ENCODE measurements at places on chromosomes 1 and 21.

DNA sequence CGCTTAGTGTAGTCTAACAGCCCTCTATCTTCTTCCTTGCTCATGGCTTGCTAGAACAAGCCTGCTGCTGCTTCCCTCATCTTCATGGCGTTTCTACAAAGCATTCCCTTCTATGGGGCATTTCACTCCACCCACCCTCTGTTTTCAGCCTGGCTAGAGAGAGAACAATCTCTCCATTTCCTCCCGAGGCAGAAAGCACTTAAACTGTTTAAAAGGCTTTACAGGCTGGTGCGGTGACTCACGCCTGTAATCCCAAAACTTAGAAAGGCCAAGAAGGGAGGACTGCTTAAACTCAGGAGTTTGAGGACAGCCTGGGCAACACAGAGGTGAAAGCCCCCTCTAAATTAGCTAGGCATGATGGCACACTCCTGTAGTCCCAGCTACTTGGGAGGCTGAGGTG is 17.8 kb downstream of the ORC1 start:
- no peak for DNase-seq

DNA sequence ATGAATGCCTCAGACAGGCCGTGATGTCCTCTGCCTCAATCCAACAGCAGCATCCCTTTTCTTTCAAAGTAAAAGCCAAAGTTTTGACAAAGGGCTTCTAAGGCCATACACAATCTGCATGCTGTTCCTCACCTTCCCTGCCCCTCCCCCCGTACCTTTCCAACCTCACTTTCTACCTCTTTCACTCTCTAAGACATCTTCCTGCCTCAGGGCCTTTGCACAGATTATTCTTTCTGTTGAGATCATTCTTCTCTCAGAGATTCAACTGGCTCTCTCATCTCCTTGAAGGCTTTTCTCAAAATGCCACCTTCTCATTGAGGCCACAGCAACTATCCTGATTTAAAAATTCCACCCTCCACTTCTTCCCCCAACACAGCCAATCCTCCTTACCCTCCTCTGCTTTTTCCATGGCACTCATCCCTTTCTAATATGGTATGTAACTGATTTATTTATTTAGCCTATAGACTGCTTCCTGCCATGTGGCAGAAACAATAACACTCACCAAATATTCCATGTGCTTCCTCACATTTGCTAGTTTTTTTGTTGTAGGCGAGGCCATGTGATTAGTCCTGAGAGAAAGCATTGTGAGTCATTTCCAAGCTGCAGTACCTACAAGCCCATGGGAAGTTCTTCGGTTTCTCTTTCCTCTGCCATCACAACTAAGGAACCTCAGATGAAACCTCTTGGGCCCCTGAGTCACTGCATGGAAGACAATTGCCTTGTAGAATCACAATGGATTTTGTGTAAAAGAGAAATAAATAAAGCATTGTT is 58.7 kb upstream of the GADD45A start:
- no peak for DNase-seq

DNA sequence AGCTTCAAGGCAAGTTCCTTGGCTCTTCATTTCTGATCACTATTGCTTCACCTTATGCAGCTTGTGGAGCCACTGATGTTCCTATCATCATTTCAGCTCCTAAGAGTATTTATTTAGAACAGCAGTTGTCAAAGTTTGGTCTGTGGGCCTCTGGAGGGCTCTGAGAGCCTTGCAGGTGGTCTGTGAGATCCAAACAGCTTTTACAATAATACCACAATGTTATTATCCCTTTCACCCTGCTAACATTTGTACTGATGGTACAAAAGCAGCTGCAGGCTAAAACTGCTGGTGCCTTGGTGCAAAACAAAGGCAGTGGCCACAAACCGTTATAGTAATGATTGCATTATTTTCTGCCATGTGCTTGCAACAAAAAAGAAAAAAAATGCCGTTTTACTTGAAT is 33.8 kb downstream of the PATJ start:
- DNase-seq: no peak

GRCh38 chr1:235659186-235659771 is 9.7 kb upstream of the GNG4 start:
- DNase-seq: no peak

DNA sequence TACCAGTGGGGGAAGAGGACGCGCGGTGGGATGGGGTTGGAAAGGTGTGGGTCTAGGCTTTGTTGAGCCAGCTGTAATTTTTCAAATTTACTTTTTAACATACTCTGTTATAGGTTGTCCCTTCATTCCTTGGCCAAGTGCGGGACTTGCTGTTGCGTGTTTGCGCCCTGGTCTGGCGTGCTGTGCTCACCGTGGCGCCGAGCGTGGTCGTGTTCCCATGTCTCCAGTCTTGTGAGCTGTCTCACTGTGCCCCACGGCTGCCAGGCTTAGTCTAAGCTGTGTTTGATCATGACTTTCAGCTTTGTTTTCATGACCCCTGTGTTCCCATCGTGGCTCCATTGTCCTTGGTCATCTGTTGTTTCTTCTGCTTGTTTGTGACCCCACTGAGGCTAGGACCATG is 26.0 kb downstream of the TRAPPC10 start:
- no peak for DNase-seq

- no peak for DNase-seq
Observed at GRCh38 chr1:206784471-206784903, 12.2 kb upstream of the IL10 start.

DNA sequence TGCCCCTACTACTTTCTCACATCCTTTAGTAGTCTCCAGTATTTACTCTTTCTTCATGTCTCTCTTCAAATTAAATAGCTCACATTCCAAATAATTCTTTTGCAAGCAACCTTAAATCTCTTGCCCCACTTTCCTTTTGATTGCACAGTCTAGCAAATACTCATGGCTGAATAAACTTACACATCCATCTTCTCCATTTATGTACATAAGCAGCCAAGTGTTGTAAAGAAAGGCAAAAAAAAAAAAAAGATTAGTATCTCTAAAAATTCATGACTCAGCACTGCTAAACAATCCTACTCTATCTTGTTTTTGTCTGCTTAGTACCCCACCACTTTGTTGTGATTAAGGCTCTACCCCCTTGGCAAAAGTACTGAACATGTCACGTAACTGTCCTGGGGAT is 42.6 kb downstream of the F13B start:
- DNase-seq: no peak

DNA sequence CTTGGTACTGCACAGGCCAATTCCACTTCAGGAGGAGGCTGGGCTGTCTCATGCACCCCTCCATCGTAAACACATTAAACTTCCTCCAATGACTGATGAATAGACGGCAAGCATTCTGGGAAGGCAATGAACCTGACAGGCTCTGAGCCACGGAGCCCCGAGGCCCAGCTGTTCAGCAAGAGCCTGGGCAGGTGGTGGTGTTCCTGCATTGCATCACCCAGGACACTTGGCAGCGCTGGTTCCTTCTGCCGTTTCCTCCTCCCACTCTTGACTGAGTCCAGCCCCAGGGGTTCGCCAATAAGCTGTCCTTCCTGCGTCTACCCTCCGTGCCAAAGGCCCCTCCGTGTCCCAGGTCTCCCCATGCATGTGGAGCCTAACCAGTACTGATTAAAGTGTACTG is 109.8 kb downstream of the JAK1 start:
- DNase-seq: no peak

DNA sequence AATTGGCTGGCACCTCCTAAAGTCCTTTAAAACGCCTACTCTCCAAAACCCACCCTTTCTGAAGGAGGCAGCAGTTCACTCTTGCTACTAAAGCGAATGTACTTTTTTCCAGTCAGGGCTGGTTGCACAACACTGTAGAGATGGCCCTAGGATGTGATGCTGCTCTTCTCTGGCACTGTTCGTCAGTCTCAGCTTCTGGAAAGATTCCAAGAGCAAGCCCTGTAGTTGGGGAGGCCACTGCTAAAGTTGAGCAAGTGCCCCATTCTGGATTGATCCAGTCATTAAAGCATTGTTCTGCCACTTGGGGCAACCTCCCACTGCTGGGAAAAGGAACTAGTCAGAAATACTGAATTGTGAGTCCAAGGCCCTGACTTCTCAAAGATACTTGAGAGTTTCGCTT is 28.5 kb upstream of the KCNQ4 start:
- no peak for DNase-seq

DNA sequence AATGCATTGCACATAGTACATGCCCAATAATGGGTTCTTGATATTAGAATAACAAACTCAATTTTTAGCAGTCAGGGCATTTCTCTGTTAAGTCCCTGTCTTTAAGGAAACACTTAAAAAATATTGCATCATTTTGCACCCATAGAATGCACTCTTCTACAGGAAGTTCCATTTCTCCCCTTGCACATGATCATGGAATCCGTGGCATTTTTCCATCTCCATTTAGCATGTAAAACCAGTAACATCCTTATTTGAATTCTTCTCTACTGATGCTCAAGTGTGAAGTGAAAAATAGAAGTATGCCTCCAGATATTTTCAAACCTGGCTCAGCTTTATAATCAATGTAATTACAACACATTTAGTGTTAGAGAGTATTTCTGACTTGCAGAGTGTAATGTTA is 192.8 kb downstream of the RWDD3 start:
- no peak for DNase-seq

- DNase-seq: no peak
Observed at GRCh38 chr21:31185663-31186062, 147.4 kb upstream of the KRTAP19-8 start.

GRCh38 chr1:171140956-171141687 is 44.0 kb upstream of the FMO2 start:
- DNase-seq: no peak

DNA sequence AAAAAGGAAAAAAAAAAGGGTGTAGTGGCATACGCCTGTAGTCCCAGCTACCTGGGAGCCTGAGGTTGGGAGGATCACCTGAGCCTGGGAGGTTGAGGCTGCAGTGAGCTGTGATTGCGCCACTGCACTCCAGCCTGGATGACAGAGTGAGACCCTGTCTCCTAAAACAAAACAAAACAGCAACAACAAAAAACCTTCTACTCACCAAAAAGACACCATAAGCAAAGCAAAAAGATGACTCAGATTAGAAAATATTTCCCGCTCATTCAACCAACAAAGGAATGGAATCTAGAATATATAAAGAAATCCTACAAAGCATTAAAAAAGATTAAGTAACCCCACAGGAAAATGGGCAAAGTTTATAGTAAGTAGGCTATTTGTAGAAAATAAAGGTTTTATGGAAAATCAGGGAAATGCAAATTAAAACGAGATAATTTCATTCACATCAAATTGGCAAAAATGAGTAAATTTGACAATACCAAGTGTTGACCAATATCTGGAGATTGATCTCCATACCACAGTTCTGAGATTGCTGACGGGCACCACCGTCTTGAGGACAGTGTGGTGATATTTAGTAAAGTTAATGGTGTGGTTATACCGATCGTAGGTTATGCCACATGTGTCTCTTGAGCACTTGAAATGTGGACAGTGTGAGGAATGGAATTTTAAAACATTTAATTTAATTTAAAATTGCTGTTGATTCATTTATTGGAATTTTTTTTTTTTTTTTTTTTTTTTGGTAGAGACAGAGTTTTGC is 54.0 kb downstream of the PIK3CD start:
- DNase-seq: no peak

DNA sequence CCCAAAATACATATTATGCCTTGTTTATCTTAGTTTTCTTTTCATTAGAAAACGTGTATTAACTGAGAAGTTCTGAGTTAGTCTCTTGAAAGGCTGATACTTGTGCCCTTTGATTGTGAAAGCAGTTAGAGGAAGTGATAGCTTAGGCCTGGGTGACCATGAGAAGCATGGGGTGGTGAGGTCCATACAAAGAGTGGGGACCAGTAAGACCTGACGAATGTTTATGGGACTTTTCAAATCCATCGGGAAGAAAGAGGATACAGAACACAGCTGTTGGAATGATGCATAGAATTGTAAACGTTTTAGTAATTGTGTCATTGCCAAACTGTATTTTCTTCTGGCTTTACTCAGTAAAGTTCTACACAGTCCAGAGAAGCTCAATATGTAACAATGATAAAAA is 259.8 kb downstream of the LMO4 start:
- DNase-seq: no peak

- DNase-seq: no peak
Observed at GRCh38 chr1:236659792-236660587, 26.3 kb upstream of the ACTN2 start.

GRCh38 chr1:23554481-23555269 is 4.6 kb downstream of the ID3 start:
- no peak for DNase-seq

- no peak for DNase-seq
Observed at GRCh38 chr1:8863794-8864233, 14.7 kb downstream of the ENO1 start.

GRCh38 chr1:227869279-227869842 is 53.9 kb downstream of the PRSS38 start:
- no peak for DNase-seq

- no peak for DNase-seq
Observed at GRCh38 chr1:219446288-219446687, 166.6 kb downstream of the ZC3H11B start.

- no peak for DNase-seq
Observed at GRCh38 chr1:10958614-10959013, 53.8 kb upstream of the TARDBP start.

DNA sequence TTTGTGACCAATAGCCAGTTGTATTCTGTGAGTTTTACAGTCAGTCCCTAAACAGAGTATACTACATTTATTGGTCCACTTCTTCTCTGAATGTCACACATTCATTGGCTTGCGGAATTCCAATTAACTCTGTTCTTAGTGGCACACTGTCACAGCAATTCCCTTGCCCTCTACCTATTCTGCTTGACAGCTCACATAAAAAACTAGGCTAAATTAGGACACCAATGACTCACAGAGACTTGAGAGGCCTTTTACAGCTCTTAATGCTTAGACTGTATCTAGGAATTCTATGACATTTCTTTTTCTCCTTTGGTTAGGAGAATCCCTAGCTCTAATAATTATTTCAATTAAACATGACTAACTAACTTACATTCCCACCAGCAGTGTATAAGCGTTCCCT is 104.1 kb downstream of the NEGR1 start:
- no peak for DNase-seq

DNA sequence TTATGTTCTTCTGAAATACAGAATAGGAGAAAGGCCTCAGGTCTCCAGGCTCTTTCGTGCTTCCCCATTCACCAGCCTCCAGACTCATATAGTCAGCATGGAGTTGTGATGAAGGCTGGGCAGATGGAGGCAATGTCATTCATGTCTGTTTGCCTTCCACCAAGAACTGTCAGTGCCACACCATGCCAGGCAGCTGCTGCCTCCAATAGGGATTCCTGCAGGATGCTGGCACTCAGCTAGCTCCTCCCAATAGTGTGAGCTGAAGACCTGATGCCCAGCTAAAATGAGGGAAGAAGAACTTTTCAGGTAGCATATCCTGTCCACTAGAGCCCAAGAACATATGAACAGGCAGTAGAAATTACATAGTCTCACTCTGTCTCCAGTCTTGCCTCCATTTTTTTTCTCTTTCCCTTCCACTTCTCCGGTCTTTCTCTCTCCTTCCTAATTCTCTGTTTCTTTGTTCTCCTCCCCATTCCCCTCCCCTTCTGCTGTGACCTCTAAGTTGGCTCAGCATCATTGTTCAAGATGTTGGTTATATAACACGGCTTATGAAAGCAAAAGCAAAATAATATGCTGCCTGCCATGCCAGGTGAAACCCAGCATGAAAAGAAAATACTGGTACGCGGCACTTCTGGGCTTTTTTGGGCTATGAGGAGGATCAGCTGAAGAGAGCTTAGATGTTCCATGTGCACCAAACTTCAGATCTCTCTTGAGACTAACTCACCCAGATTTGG is 17.3 kb downstream of the GLUL start:
- no peak for DNase-seq
